H1 (cell line): ENCODE measurements at places on chromosomes 11 and 22. TPM values are rescaled to one million over a fixed set of nuclear protein-coding genes. Genes with fewer than 3 reads are reported as not detected.

Gene HBE1
- total RNA-seq: not detected in 2 replicates

Gene P2RX6
- total RNA-seq: not detected in 2 replicates

Gene ZNF280B
- total RNA-seq: 9.9 and 11.7 TPM in 2 replicates

Gene CBLIF
- not detected in 2 replicates for total RNA-seq

GRCh38 chr22:46072110-46072881 is 78.0 kb upstream of the PPARA start:
- DNase-seq: peak; percentile 68

- no peak for DNase-seq
Observed at GRCh38 chr11:27384227-27384626, 21.2 kb upstream of the CCDC34 start.

GRCh38 chr22:45073064-45073463 is 63.3 kb upstream of the PHF21B start:
- DNase-seq: no peak
